ENCODE measurements at places on chromosomes 2 and 18. TPM values are rescaled to one million over a fixed set of nuclear protein-coding genes. Genes with fewer than 3 reads are reported as not detected.

DNA sequence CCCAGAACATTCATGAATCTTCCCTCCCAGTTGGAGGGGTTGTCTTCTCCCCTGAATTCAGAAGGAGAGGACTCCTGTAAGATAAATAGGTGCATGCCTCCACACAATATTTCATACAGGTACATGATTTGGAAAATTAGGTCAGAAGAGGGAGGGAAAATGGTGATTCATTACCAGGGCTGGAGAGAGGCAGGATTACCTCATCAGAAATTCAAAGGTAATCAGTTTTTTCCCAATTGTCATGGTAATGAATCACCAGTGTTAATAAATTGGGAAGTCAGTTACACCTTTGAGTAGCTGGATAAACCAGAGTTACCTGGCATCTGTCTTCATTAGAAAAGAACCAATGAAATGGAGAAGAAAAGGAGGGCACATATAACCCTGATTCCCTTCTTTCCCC, 128.5 kb downstream of the EN1 start:
- no peak for DNase-seq

GRCh38 chr2:10277293-10278028, 25.2 kb upstream of the HPCAL1 start:
- no peak for DNase-seq

- no peak for DNase-seq
These were observed 62.1 kb downstream of the SCN3A start for GRCh38 chr2:165141601-165142354.

ADAM23 gene
- total RNA-seq, result 0.12 TPM
